ENCODE measurements at places on chromosomes 12 and 14.

DNA sequence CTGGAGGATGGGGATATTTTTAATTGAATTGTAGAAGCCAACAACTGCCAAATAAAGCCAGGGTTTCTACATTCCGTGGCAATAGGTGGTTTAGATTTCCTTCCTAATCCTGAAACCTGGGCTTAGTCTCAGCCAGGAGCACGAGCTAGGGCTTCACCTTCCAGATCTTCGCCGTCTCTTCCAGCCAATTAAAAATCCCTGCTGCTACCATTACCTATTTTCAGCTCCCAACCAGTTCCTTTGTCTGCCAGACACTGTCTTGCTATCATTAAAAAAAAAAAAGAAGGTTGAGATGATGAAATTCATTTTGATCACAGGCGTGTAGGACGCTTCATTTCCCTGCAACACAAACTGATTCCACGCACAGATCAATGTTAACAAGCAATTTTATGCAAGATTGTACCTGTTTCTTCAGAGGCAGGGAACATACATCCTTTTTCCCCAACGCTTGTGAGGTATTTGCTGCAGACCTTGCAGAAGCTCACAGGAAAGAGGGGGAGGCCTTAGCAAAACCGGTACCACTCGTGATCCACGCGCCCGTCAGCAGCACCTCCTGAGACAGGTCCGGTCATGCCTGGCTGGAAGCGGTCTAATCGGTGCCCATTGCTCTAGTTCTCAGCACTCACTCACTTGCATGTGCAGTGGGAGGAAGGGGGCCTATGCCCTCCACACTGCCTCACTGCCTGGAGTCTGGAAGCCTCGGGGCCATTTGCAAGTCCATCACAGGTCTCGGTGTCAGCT lies 65.1 kb downstream of the SLC6A12 start:
- no peak for DNase-seq

DNA sequence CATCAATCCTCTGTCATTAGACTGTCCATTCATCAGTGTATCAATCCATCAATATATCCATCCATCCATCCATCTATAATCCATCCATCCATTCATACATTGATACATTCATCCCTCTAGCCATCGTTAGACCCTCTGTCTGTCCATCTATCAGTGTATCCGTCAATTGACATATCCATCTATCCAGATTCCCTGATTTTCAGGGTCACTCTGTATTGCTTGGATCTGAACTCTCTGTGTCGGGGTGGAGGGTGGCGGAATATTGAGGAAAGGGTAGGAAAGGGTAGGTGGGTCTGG lies 17.1 kb downstream of the SDSL start:
- no peak for DNase-seq

DNA sequence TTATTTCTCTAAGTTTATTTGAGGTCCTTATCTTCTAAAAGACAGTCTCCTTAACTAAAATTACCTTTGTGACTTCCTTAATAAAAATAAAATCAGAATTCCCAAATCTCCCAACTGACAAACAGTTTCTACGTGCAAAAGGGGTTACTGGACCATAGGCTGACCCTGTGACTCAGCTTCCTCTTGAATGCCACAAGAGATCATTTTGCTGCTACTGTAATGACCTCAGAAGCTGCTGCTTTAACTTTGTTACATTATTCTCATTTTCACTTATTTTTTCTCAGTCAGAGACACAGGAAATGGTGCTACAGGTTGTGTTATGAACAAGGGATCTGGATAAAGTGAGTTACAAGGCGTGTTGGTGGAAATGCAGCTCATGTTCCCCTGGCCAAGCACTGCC lies 132.2 kb upstream of the TMTC2 start:
- DNase-seq = no peak

DNA sequence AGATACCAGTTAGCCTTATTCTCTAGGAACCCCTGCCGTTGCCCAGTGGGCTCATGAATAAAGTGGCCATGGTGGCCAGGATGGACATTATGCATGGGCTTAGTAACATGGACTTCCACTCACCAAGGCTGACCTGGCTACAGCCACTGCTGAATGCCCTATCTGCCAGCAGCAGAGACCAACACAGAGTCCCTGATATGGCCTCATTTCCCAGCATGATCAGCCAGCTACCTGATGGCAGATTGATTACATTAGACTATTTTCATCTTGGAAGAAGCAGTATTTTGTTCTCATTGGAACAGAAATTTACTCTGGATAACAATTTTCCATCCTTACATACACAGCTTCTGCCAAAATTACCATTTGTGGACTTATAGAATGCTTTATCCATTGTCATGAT lies 16.2 kb upstream of the LPCAT3 start:
- no peak for DNase-seq

DNA sequence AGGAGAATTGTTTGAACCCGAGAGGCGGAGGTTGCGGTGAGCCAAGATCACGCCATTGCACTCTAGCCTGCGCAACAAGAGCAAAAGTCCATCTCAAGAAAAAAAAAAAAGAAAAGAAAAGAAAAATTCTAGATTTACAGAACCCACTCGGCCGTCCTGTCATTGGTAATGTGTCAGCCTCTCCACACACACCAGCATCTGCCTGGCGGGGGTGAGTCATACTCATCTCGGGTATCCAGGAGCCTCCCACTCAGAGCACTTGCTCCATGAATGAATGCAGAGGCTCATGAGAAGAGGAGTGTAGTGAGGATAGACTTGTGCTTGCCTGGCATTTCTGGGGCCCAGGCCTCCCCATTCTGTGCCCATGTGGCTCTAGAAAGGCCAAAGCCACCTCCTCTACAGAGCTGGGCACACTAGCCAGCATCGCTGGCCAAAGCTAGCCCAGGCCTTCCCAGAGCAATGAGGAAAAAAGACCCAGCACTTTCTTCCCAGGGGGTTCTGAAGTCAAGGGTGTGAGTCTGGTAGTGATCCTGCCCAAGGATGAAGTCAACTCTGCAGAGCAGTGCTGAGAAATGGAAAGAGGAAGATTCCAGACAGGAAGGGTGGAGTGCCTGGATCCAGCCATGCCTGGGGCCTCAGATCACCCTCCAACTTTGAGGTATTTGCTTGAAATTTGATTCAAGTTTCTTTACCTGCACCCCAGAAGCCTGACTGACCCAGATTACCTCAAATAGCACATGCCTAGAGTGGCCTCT lies 31.2 kb upstream of the KLC1 start:
- peak; percentile 87 for DNase-seq

- DNase-seq = no peak
These were observed 94.3 kb downstream of the LRRC74A start for GRCh38 chr14:76920331-76921087.
